ENCODE measurements at places on chromosomes 6 and 20.

- no peak for DNase-seq
Observed at GRCh38 chr6:41739041-41739440, 3.6 kb upstream of the TFEB start.

- DNase-seq = no peak
Observed at GRCh38 chr20:39107741-39108140, 145.6 kb downstream of the DHX35 start.

GRCh38 chr6:144123836-144124235 lies 26.5 kb upstream of the STX11 start:
- DNase-seq = no peak

GRCh38 chr6:4124351-4124750 lies 11.0 kb downstream of the ECI2 start:
- no peak for DNase-seq

Measured in AG09319 (cell line).